CD4-positive, alpha-beta T cell treated with Interleukin-15 for 4 hours (primary cell): ENCODE measurements at places on chromosomes 5 and 9.

DNA sequence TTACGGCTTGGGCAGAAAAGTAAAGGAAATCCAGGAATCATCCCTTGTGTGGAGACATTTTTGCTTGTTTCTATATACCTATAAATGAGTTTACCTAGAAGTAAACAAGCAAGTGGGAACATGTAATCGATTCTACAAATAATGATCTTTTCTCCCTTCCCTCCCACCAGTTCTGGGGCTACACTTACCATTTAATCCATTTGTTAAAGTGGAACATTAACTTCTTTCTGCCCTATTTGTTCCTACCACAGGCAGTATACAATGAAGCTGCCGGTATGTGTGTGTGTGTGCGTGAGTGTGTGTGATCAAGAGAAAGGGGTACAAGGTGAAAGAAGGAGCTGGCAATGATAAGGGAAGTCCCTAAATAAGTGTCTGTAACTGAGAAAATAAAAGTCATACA, 26.4 kb upstream of the ELL2 start:
- DNase-seq, result no peak

DNA sequence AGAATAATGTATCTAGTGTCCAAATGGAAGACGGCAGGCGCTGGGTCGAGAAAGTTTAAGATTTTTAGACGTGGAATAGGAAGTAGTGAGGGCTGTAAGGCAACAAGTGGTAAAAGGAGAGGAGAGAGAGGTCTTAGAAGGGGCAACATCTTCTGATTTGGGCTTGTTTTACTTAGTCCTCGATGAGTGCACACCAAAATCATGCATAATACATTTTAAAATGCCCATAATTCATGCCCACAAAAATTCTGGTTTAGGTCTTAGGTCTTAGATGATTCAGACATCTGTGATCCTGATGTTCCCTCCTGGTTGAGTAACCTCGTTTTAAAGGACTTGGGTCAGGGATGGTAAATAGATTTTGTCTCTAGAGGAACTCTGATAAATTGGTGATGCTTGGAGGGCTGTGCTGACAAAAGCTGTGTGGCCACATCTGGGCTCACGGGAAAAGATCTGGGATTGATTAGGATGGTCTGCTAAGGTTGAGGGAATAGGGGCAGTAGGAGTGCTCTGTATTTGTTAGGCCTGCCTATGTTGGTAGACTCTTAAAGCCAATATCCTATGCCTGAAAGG, 476.3 kb downstream of the CCDC171 start:
- DNase-seq, result no peak

DNA sequence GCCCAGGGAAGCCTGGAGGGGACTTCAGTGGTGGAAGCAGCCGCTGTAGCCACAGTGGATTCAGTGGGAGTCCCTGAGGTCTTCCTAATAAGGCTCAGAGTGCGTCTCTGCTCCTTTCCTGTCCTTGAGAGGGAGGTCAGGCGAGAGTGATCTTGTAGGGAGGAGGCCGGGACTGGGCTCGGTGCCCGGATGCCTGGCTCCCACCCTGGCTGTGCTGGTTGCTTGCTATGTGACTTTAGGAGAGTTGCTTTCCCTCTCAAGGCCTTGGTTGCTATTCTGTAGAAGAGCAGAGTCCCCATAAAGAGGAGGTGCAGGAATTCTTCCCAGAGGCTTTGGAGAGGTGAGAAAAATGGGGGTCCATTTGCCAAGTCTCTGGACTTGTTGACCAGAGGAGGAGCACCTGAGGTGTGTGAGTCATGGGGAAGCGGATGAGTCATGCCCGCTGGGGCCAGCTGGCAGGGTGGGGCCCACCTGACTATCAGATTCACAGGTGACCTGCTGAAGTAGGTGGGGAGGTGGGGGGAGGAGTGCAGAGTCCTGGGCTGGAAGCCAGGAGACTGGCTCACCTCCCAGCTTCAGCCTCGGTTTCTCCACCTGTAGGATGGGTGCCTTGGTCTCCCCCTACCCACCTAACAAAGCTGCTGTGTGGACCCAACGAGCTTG, 13.8 kb downstream of the GSN start:
- DNase-seq, result no peak

GRCh38 chr9:108634672-108635462, 220.9 kb downstream of the ACTL7B start:
- no peak for DNase-seq

DNA sequence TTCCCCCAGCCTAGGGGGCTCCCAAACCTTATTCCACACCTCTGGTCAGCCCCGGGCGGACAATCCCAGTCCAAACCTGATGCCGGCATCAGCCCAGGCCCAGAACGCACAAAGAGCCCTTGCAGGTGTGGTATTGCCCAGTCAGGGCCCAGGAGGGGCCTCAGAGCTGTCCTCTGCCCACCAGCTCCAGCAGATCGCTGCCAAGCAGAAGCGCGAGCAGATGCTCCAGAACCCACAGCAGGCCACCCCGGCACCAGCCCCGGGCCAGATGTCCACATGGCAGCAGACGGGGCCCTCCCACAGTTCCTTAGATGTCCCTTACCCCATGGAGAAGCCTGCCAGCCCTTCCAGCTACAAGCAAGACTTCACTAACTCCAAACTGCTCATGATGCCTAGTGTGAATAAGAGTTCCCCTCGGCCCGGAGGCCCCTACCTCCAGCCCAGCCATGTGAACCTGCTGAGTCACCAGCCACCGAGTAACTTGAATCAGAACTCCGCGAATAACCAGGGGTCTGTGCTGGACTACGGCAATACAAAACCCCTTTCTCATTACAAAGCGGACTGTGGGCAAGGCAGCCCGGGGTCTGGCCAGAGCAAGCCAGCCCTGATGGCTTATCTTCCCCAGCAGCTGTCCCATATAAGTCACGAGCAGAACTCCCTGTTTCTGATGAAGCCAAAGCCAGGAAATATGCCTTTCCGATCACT, 27.6 kb upstream of the LTC4S start:
- DNase-seq, result no peak

- DNase-seq, result no peak
Observed at GRCh38 chr5:149088686-149089085, 25.8 kb upstream of the SH3TC2 start.

DNA sequence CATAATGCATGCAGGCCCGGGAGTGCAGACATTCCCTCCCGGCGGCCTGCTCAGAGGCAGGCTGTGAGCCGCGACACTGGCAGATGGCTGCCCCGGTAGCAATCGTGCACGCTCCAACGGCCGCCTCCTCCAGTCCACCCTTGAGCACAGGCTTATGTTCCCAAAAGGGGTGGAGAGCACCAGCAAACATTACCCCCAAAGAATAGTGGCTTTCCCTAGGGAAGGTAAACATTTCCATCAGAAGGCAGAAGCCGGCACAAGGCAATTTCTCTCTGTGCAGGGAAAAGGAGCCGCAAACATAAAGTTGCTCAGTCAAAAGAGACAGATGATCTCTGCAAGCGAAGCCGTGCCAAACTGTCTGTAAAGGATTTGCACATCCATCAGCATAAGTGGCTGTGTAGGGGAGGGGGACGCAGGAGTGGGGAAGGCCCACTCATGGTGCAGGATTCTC, 92.5 kb downstream of the SIL1 start:
- DNase-seq, result no peak

DNA sequence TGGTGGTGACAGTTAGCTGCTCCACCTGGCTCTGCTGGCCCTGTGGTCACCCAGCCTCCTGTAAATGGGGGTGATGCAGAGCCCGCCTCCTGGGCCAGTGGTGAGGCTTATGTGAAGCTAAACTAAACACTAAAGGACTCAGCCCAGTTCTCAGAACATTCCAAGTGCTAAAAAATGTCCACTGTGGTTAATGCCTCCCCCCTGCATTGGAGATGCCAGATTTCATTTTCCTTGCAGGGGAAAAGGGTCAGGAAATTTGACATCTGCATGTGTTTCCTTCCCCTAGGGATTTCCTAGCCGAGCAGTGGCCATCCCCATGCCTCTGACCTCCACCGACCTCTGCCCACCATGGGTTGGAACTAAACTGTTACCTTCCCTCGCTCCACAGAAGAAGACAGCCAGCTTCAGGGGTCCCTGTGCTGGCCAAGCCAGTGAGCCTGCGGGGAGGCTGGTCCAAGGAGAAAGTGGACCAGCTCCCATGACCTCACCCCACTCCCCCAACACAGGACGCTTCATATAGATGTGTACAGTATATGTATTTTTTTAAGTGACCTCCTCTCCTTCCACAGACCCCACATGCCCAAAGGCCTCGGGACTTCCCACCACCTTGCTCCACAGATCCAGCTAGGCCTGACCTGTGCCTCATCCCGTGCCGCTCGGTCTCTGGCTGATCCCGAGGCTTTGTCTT, 13.0 kb downstream of the CD74 start:
- no peak for DNase-seq

- DNase-seq, result no peak
Observed at GRCh38 chr5:151691706-151692105, 5.0 kb upstream of the SPARC start.

GRCh38 chr5:57776035-57776434, 293.4 kb upstream of the ACTBL2 start:
- no peak for DNase-seq

DNA sequence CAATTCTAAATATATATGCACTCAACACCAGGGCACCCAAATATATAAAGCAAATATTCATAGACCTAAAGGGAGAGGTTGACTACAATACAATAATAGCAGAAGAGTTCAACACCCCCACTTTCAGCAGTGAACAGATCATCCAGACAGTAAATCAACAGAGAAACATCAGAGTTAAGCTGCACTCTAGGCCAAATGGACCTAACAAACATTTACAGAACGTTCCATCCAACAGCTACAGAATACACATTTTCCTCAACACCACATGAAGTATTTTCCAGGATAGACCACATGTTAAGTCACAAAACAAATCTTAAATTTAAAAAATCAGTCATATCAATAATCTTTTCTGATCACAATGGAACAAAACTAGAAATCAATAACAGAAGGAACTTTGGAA, 18.9 kb downstream of the APBA1 start:
- DNase-seq, result no peak

DNA sequence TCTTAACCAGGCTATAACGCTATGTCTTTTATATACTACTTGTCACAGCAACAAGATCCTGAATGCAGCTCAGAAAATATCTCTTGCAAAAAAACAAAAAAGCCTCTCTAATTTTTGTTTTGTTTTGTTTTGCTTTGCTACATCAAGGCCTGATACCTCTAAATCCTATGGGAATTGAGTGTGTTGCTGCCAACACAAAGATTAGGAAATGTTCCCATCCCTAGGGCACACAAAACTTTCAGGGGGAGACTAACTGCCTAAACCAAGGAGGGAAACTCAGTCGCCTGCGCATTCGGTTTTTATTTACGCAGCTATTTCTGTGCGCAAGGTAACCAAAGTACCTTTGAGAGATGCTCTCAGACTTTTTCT, 1.7 kb downstream of the SSBP2 start:
- DNase-seq, result no peak

GRCh38 chr9:116549061-116549664, 137.9 kb upstream of the TRIM32 start:
- DNase-seq, result no peak

- DNase-seq, result no peak
Observed at GRCh38 chr9:89805571-89806292, 200.9 kb downstream of the GADD45G start.

GRCh38 chr9:130327781-130328348, 62.3 kb downstream of the HMCN2 start:
- no peak for DNase-seq

GRCh38 chr5:27015758-27016157, 22.6 kb downstream of the CDH9 start:
- no peak for DNase-seq
